ENCODE measurements at places on chromosomes 12 and 14.

- DNase-seq = no peak
Observed at GRCh38 chr14:52189325-52189724, 78.2 kb upstream of the PTGDR start.

GRCh38 chr12:57813971-57814772 is 4.4 kb downstream of the AVIL start:
- no peak for DNase-seq

- DNase-seq = no peak
Observed at GRCh38 chr12:3700861-3701260, 52.0 kb downstream of the CRACR2A start.

DNA sequence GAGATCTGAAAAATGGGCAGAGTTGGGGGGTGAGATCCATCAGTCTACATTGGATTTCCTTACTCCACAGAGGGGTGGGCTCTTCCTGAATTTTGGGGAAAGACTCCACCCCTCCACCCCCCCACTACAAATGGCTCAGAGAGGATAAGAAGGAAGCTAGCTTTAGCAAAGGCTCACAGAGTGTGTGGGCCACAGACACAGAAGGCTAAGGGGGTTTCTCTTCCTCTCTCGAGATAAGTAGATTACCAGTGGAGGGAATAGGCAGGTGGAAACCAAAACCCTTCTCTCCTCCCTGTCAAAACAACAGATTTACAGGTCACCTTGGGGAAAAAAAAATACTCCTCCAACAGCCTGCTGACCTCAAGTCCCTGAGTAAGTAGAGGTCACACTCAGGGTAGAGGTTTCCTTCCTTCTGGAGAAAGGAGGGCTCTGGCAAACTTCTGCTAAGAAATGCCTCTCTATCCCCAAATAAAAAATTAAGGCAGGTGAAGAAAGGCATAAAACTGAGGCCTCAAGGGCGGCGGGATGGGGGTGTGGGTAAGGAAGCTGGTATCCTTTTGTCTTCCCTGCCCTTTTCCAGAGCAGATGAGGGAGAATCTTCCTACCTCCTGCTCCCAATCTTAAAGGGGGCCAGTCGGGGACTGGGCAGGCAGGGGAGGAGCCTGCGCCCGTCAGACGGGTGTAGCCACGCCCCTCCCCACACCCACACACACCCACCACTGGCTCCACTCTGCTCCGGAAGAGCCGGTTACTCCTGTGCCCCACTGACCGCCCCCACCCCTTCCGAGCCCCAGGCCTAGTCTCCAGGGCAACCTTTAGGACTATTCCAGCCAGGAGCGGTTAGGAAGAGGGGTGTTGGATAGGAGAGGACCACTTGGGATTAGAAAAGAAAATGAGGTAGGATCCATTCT is 1.9 kb upstream of the BAZ2A start:
- DNase-seq = peak; percentile 84

- DNase-seq = no peak
Observed at GRCh38 chr14:102442241-102443211, 67.0 kb downstream of the ANKRD9 start.

DNA sequence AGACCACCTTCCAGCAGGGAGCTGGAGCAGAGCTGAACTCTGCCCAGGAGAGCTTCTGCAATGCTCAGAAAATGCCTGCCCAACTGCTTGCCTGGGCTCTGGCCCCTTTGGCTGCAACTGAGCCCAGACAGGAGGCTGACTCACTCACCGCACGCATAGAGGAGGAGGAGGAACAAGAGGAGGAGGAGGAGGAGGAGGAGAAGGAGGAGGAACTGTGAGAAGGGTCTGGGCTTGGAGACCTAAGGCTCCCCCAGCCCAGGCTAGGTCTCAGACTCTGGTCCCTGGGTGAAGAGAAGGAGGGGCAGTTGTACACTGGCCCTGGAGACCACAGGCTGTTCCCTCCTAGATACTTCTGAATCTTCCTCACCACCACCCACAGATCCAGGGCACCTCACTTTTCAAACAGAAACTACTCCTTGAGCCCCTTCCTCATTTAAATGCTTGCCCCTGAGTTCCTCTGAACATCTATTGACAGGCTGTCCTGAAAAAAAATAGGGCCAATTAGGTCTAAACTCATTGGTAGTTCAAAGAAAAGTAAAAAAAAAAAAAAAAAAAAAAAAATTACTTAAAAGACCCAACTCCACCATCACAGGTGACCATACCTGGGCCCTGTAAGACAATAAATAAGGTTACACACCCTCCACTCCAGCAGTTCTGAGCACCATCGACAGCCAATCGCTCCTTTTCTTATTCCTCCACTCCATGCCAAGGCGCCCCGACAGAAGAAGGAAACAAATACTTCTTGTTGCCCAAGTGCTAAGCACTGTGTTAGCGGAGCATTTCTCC is 674 bp downstream of the VDR start:
- DNase-seq = peak; percentile 55

- no peak for DNase-seq
Observed at GRCh38 chr12:47744005-47744651, 14.6 kb downstream of the RAPGEF3 start.

DNA sequence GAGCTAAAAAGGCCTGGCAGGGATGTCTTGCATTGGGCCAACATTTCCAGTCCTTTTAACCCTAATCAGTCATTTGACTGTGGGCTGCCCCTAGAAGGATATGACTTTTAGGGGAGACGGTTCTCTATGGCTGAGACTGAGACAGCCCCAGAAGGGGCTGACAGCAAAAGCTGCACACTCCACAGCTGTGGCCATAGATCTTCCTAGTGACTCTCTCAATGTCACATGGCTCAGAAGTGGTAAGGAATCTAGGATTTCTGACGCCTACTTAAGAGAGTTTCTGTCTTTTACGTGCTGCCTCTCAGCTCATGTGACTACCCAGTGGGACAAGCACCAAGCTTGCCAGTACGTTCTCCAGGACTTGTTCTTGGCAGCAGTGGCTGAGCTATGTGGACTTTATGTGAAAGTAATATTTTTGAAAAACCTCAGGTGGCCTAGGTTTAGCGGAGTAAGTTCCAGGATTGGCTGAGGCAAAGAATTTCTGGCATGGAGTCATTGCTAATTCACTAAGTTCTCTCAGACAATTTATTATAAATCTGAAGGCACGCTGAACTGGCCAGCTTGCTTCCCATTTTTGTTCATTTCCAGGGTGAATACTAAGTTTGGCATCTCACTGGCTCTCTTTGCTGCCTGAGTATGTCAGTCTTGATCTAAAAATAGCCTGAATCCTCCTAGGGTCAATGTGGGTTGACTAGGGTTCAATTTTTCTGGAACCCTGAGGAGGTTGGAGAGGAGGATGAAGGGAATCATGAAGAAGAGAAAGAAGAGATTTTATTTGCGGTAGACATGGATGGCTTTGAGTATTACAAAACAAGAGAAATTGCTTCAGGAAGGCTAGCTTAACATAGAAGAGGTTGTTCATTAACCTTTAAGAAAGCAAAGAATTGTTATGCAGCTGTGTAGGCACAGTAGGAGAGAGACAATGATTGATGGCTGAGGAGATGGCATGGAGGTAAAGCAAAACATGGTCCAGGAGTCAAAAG is 271.8 kb downstream of the AEBP2 start:
- no peak for DNase-seq

GRCh38 chr12:116862167-116862566 is 19.1 kb downstream of the HRK start:
- DNase-seq = no peak

GRCh38 chr12:16564675-16565074 is 41.3 kb downstream of the LMO3 start:
- no peak for DNase-seq

Data from left ventricle myocardium superior (tissue), 1 donor.